NCI-H1092 (cell line): ENCODE measurements at places on chromosomes 7 and 10.

- DNase-seq: no peak
Measured at GRCh38 chr7:49805371-49806007, 32.1 kb downstream of the VWC2 start.

- DNase-seq: no peak
Measured at GRCh38 chr7:41974870-41975557, 262.0 kb downstream of the GLI3 start.

DNA sequence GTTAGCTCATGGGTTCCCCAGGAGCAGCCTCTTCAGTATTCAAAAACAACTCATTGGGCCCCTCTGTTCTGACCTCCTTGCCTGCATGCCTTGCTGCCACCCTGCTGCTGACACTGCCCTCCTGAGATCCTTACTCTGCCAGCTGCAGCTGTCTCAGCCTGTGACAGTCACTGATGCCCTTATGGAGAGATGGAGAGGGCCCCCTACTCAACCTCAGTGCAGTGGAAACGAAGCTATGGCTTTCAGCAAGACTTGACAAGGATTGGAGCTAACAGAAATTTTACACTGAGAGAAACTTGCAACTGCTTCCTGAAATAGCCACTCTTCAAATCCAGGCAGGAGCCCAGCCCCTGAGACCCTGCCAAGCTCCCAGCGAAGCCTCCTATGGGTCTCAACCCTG is 678.3 kb upstream of the C7orf33 start:
- DNase-seq: no peak

DNA sequence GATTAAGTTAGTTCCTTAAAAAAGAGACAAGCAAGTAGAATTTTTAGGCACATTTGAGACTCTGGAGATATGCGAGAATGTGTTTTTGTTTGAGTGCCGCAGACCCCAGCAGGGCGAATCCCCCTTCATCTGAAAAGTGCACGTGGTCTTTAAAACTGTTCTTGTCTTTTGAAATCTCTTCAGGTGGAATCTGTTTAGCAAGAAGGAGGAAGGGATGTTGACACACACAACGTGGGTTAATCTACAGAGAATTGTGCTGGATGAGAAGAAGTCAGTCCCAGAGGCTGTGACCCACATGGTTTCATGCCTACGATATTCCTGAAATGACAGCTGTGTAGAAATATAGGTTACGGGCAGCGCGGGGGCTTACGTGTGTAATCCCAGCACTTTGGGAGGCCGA is 27.1 kb upstream of the ZFAND2A start:
- DNase-seq: no peak
